Naive B cell (primary cell): ENCODE measurements at places on chromosomes 7 and 10.

DNA sequence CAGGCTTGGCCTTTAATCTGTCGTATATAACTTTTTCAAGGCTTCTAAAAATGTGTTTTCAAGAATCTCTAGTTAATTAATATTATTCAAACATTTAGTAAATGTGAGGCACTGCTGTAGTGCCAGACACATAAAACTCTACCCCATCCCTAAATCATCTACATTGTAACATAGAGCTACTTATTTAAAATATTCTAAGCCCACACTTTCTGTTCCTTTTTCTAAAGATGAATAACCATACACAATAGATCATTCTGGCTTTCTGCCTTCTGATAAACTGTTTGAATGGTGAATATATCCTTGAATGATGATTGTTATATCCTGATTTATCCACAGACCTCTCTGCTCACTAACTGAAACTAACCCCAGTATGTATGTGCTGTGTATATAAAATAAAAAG is 41.4 kb downstream of the BRAF start:
- no peak for DNase-seq

DNA sequence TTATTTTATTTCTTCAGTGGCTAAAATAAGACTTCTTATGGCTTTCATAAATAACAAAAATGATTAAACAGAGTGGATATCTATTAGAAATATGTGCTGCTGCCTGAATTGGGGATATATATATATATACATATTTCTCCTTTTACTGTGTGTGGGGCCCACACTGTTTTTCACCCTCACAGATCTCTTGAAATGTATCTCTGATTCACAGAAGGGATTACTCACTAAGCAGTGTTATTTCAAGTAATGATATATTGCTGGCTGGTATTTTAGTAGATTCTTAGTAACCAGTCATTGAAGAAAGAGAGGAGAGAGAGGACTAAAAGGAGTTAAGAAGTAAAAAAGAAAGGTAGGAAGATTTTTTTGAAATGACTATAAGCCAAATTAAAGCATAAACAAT is 308.6 kb upstream of the NRP1 start:
- no peak for DNase-seq

DNA sequence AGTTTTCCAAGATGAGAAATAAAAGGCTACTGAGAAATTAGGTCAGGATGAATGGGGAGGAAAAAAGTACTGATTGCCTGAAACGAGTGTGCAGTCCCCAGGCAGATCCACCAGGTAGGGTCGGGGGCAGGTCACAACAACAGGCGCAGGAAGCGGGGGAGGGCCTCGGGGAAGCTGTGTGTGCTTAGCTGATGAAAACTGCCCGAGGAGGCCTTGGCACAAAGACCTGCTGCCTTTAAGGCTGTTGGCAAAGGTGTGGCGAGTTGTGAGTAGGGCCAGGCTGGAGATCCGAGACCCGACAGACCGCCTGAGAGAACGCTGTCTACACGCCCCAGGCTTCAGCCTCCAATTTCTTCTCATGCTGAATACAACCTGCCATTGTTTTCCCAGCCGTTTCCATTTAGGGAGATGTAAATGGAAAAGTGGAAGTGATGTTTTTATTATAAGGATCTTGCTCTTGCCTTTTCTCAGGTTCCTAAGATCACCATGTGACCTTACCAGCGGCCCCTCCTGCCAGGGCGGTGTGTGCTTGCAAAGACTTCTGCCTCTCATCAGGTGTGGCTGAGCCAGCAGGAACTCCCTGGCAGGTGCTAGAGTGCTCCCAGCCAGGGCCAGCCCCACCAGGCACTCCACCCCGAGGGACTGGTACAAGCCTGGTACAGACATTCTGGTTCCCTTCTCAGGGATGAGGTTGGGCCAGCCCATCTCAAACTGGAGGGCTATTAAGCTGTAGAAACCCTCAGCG is 60.8 kb downstream of the DLG5 start:
- DNase-seq: no peak

- DNase-seq: no peak
These were observed 40.2 kb upstream of the PRSS58 start for GRCh38 chr7:142298009-142298408.

GRCh38 chr10:96130326-96130995 is 364 bp downstream of the ZNF518A start:
- DNase-seq: no peak

DNA sequence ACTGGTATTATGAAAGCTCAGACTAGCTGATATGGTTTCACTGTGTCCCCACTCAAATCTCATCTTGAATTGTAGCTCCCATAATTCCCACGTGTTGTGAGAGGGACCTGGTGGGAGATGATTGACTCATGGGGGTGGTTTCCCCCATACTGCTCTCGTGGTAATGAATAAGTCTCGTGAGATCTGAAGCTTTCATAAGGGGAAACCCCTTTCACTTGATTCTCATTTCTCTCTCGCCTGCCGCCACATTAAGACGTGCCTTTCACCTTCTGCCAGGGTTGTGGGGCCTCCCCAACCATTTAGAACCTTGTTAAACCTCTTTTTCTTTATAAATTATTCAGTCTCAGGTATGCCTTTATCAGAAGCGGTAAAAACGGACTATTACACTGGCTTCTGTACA is 40.3 kb downstream of the COL13A1 start:
- no peak for DNase-seq

DNA sequence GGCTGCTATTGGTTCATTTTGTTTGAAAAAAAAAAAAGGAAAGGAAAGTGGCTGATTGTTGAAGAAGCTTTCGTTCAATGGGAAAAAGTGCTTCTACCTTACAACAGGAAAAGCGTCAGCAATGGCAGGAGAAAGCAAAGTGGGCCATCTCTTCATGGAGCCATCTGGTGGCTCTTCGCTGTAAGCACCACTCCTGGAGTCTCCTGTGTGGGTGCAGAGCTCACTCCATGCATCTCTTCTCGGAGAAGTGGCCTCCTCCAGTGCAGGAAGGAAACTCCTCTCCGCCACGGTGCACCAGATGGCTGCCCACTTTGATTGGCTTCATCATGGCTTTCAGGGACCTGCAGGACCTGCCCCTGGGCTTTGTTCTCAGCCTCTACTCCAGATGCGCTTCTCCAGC is 250.9 kb downstream of the PTEN start:
- DNase-seq: peak; percentile 34

GRCh38 chr10:110357252-110357780 is 52.6 kb upstream of the SMNDC1 start:
- peak; percentile 16 for DNase-seq

- no peak for DNase-seq
These were observed 5.4 kb downstream of the ATP6V1F start for GRCh38 chr7:128867842-128868623.

DNA sequence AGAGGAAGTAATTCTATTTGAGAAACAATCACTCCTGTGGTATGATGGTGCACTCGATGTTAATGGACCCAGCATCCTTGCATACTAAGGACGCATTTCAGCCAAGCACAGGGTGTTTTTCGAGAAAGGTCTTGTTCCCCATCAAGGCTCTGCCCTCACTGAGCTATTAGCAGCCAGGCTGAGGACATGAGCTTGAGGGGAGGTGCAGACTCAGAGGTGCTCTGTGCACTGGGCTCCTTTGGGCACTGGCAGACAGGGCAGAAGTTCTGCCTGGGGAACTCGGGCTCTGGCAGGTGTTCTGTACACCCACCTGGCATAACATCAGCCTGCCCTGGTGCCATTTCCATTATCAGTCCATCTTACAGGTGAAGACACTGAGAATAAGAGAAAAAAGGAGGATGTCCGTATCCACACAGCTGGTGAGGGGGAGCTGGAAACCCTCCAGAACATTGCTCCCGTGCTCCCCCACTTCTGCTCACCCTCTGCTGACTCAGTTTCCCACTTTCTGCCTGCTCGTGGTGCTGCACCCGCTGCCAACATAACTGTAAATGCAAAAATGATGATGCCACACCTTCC is 92.7 kb upstream of the RET start:
- no peak for DNase-seq

- no peak for DNase-seq
These were observed 860 bp downstream of the RPP30 start for GRCh38 chr10:90872648-90873020.

DNA sequence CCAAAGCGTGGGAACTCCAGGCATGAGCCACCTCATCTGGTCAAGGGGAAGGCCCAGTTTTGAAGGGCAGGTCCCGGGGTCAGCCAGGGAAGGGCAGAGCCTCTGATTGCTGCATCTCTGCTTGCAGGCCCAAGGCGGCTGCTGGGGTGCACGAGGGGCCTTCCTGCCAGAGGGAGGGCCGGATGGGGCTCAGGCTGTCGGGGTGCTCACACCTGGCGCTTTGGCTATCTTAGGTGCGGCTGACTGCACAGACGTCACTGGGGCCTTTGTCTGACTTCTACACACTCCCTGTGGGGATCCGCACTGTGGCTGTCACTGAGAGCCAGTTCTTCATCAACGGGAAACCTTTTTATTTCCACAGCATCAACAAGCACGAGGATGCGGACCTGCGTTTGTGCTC is 68.7 kb downstream of the ZNF727 start:
- DNase-seq: no peak

DNA sequence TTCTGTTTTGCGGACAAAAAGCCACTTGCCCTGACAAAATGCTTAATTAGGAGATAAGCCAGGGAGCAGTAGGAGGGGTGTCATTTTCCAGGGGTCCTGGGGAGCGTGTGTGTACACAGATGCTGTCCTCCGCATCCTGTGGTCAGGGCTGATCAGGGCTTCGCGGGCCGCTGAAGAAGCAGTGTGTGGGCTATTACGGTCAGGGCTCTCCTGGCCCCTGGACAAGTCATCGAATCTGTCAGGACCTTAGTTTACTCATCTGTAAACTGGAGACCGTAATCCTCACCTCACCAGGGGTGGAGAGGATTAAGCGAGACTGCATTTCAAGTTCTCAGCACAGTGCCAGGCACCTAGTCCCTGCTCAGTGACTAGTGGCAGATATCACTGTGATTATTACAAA is 26.0 kb upstream of the MXI1 start:
- DNase-seq: no peak

DNA sequence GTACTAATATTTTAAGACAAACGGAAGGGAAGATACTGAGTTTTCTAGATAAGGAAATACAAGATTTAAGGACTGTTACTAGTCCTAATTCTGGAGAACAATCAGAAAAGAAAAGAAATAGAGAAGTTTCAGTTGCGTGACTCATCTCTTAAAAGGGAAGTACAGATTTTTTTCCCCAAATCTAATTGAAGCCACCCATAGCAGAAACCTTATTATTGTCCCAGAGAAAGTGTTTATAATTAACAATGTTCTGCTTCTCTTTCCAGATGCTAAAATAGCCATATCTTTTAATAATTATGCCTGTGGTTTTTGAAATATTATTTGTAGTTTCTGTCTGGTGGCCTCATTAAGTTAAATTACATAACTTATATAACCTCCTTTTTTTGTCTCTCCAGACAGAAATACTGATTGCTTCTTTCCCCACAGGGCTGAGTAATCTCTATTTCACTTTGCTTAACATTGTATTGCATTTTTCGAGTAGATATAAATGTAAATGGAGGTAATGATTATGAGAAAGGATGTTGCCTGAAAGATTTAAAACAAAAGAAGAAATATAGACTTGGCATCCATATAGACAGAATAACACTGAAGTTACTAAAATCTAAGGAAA is 240.7 kb upstream of the MBL2 start:
- no peak for DNase-seq

GRCh38 chr10:74122060-74122459 is 28.6 kb downstream of the AP3M1 start:
- DNase-seq: no peak

DNA sequence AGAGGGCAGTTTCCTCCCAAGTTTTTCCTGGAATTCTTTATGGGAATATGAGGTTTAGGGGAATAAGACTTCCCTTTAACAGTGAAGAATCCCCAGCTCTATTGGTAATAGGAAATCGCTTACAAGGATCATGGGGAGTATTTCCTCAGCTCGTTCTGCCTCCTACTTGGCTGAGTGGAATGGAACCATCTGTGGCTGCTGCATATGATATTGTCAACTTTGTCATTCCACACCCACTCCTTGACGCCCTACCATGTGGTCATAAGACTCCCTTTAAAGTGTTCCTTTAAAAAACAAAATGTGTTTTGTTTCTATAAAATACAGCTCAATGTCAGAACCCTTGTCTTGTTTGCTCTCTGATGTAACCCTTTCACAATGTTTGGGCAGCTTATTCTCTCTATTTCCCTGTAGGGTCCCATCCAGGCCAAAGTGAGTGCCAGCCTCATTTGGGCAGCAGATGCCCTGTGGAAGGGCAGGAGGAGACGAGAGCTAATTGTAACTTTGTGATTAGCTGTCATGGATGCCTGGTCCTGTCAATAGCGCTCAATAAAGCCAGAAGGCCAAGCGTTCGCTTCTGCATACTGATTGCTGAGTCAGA is 33.8 kb upstream of the ATRNL1 start:
- DNase-seq: no peak

DNA sequence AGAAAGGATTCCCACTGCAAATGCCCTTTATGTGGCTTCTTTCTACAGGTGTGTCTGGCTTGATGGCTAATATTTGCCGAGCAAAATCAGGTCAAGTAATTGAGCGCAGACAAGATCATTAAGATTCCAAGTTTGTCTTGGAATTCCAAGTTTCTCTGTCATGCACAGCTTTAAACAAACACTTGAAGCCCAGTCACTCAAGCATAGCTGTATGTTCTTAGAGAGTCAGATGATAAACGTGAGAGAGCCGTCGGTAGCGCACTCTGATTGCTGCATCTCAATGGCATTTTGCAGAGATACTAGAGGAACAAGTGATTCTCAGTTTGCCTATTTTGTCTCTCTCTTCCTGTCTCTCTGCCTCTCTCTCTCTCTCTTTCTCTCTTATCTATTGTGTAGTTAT is 658 bp downstream of the DMBT1 start:
- no peak for DNase-seq

DNA sequence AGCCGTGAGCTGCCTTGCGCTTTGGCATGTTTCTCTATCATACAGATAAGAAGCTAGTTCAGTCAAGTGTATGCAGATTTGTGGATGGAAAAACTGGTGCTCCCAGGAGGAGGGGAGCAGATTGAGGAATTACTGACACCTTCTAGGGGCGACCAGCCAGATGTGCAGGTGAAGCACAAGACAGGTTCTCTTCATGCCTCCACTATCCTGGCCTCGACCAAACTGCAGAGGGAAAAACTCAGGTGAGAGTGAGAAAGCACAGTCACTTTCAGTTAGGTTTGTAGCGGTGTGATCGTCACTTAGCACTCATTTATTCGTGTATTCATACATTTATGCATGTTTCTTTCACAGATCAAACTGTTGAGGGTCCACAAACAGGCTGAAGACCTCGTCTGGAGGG is 600 bp upstream of the DBNL start:
- no peak for DNase-seq

GRCh38 chr7:75980430-75981202 is 13.8 kb downstream of the TMEM120A start:
- no peak for DNase-seq

- no peak for DNase-seq
These were observed 586.3 kb upstream of the ANKRD30A start for GRCh38 chr10:36538953-36539586.
